ENCODE measurements at places on chromosomes 4 and X.

DNA sequence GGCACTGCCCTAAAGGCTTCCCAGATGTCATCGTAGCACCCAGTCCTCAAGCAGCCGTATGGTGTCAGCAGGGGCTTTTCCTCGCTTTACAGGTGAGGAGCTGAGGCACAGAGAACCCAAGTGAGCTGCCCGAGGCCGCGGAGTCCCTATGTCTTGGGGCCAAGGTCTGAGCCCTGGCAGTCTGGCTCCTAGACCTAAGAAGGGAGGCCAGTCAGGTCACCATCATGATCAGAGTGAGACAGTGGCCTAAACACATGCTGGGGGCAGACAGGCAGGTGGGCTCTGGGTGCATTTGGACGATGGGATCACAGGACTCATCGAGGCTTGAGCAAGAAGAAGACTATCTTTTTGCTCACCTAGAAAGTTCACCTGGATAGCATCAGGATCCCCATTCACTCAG is 94.9 kb downstream of the WFS1 start:
- no peak for DNase-seq

GRCh38 chr4:87354168-87355102 is 31.8 kb upstream of the HSD17B13 start:
- DNase-seq, result no peak

GRCh38 chr4:38347251-38347650 is 316.7 kb upstream of the KLF3 start:
- DNase-seq, result no peak

- DNase-seq, result no peak
Observed at GRCh38 chr4:95465010-95465409, 83.8 kb downstream of the UNC5C start.

DNA sequence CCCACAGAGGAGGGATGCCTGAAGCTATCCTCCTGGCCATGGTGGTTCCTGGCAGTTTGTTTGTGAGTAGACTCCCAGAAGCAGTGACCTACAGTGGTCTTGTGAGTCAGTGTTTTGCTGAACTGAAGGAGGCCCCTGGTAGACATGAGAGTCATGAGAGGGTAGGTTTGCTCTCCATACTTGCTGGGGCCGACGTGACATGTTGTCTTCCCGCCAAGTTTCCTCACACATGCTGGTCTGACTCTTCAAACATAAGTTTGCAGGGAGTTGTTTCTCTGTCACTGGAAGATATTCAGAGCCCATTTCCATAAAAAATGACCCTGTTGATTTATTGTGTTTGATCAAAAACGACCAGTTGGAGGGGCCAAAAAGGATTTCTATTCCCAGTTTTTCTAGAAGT is 131.1 kb upstream of the SCML1 start:
- no peak for DNase-seq

- DNase-seq, result no peak
Observed at GRCh38 chrX:115562480-115562847, 1.5 kb downstream of the PLS3 start.

GRCh38 chrX:56232221-56233082 is at the start of gene KLF8:
TSS of gene KLF8 (plus strand) at chrX:56232356. CDS start at chrX:56233335, 979 bp downstream.
- no peak for DNase-seq

DNA sequence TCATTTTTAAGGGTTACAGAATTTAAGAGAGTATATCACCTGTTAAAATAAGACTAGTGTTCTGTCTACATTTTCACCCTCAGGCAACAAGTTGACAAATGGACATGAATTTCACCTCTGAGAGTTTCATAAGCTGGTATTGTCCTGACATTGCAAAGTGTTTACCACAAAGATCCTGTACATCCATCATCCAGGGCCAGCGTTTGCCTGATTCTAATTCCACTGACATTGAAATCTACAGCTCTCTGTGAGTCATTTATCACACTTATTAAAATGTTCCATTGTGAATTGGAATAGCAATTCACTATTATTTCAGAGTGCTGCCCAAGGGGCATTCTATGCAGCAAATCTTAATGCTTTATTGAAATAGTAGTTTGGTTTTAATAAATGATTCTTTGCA is 1499.4 kb upstream of the PCDH7 start:
- DNase-seq, result no peak
